ENCODE measurements at places on chromosomes 11 and 22.

DNA sequence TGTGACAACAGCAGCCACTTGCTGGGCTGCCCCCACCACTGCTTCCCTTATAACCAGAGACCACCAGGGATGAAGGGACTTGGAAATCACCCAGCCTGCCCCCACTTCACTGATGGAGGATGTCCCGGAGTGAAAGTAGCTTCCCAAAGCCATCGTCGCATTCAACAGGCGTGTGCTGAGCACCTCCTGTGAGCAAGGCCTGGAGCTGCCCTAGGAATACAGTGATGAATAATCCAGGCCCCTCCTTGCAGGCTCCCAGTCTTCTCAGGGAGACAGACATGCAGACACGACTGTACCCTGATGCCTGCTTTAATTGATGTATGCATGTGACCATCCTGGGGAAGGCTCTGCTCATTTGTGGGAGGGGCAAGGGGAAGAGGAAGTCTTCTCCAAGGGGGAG lies 22.6 kb downstream of the PTPN5 start:
- no peak for DNase-seq

- no peak for DNase-seq
Observed at GRCh38 chr11:110305169-110306018, 9.0 kb upstream of the RDX start.

GRCh38 chr11:97683733-97684132 lies 1293.9 kb downstream of the JRKL start:
- no peak for DNase-seq

DNA sequence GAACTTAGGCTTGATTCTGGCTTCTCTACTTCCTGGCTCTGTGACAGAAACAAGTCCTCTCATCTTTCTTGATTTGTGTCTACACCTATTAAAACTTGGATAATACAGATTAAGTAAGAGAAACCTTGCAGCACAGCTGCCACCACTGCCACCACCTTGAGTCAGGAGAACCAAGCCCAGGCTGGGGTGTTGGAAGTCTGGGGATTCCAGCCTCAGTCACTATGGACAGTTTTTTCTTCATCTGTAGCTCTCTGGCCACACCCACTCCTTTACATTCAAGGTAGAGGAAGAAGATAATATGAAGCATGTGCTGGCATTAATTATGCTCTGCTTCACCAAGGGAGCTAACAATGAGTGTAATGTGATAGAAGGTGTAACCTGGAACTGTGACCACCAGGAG lies 75.7 kb downstream of the RELT start:
- no peak for DNase-seq

DNA sequence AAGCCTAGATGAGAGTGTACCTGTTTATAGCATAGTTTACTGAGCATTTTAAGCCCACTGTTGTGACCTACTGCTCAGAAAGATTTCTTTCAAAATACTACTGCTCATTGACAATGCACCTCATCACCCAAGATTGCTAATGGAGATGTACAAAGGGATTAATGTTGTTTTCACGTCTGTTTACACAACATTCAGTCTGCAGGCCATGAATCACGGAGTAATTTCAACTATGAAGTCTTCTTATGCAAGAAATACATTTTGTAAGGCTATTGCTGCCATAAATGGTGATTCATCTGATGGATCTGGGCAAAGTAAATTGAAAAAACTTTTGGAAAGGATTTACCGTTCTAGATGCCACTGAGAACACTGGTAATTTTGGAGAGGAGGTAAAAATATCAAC lies 112.9 kb downstream of the KIF18A start:
- DNase-seq = no peak

GRCh38 chr22:47292546-47293320 lies 530.3 kb downstream of the TBC1D22A start:
- no peak for DNase-seq

DNA sequence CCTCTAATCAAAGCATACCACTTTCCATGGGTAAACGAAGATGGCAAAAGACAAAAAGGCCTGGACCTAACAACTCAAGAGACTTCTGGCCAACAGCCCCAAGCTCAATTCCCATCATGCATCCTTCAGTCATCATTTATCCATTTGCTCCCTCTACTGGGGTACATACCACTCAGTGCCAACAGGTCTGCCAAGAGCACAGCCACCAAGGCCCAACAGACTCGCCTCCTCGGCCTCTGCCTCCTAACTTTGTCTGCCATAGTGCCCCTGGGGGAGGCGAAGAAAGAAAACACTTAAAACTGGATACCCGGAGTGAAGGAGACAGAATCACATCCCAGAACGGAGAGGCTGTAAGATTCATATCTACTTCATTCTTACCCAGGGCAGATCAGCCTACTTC lies 1.1 kb downstream of the HYOU1 start:
- peak; percentile 4 for DNase-seq

DNA sequence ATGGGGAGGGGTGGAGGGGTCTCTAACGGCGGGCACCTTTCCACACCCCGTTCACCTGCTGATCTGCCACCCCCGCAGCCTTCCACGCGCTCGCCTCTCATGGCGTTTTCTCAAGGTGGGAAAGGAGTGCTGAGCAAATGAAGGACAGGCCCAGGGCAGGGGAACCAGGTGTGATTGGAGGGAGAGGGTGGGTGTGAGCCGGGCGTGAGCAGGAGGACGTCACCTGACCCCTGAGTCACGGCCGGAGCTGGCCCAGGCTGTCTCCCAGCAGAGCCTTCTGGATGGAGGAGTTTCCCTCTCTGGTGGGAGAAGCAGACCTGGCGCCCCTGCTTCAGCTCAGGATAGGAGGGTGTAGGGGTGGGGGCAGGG lies 14.0 kb upstream of the ARHGAP8 start:
- DNase-seq = no peak

GRCh38 chr11:93225662-93226061 lies 27.9 kb upstream of the SLC36A4 start:
- DNase-seq = peak; percentile 14
